NCI-H1694 (cell line): ENCODE measurements at places on chromosomes 6 and 20.

DNA sequence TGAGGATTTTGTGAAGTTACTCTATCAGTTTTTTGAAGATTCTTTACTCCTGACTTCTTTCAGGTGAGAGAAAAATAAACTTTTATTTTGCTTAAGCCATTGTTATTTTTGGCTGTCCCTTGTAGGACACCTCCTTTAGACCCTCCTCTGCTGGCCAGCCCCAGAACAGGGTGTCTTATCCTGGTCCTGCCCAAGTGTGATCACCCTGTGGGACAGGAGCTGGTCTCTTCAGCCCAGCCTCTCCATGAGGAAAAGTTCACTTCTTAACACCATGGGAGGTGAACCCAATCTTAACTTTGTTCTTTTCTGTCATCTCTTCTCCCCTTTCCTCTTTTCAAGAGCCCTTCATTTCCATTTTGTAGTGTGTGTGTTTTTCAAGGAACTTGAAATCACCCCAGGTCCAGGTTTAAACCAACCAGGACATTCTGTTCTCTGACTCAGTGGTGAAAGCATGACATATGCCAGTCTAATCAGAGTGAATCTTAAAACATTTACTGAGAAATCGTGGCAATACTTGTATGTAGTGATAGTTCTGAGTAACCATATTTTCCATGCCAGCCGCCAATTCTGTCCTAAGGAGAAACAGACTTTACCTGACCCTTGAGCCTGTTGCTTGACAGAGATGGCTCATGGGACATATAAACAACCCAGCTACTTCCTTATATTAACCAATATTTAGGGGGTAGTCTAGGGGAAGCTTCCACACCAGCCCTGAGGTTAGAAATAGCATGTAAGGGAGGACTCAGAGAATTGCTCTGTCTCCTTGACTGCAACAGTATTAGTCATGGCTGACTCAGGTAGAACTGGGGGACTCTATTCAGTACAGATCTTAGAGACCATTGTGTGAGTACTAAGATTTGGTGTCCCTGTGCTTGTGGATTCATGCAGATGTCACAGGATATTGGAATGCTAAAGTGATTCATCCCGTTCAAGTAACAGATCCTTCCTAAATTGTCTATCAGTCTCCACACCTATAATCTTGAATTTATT, 48.8 kb downstream of the FLRT3 start:
- DNase-seq: no peak

DNA sequence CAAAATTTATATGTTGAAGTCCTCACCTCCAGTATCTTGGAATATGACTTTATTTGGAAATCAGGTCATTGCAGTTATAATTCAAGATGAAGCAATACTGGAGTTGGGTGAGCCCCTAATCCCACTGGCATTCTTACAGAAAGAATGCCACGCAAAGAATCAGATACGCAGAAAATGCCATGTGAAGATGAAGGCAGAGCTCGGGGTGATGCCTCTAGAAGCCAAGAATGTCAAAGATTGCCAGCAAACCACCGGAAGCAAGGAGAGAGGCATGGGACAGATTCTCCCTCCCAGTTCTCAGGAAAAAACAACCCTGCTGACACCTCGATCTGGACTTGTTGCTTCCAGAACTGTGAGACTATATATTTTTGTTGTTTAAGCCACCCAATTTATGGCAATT, 273.4 kb upstream of the CITED2 start:
- DNase-seq: no peak

DNA sequence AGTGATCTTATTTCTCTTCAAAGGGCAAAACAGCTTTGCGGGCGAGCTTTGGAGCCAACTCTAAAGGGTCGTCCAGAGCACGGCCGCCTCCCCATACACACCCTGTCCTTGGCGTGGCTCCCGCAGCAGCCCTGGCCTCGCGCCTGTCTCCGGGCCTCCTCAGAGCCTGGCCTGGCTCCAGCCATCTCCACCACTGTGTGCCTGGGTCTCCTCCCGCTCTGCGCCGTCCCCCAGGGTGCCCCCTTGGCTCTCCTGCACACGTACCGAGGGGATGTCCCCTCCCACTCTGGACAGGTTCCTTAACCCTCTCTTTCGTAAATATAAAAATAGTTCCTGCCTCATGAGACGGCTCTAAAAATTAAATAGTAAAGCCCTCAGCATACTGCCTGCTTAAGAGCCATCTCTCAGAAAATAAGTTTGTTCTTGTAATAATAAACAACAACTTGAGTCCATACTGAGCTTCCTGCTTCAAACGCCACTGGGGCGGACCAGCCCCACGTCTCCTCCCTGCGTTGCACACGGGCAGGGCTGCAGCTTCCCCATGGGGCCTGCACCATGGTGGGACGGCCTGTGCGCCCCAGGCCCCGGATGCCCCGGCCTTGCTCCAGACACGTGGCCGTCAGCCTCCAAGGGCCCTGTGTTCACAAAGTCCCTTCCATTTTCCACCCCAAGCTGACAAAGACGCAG, 226.2 kb downstream of the TTLL2 start:
- DNase-seq: no peak

DNA sequence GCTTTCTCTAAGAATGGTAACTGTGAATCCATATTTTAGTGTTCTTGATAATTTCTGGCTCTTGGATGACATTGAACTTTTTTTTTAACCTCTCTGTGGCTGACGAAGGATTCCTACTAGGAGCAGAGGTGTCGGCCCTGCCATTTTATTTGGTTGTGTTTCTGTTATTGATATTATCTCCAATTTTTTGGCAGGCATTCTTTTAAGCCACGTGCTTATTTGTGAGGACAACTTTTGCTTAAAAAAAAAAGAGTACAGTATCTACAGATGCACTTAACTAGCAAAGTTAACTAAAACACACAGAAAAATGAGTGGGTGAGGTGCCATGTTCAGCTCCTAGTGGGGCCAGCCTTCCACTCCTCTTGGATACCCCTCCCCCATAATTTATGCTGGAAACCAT, 1.1 kb downstream of the FANCE start:
- no peak for DNase-seq

- no peak for DNase-seq
Observed at GRCh38 chr6:98827295-98828159, 6.8 kb upstream of the POU3F2 start.

- DNase-seq: no peak
Observed at GRCh38 chr6:130050230-130050629, 31.8 kb downstream of the L3MBTL3 start.

DNA sequence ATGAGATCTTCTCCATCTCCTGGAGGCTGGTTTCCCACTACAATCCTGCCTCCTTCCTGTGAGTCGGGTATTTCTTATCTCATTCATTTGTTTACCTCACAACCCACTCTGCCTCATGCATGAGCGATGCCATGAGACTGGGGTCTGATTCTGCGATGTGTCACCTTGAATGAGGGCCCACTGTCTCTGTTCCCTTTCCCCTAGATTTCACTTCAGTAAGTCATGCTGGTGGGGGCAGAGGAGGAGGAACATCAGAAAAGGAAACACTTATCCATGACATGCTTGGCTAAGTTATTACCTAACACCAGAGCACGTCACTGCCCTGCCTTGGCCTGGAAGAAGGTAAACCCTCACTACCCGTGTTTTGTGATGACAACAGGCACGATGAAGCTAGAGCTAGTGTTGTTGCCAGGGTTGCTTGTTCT, 337.4 kb upstream of the PRDM1 start:
- no peak for DNase-seq

- no peak for DNase-seq
Observed at GRCh38 chr6:119052292-119052889, 26.1 kb downstream of the FAM184A start.

DNA sequence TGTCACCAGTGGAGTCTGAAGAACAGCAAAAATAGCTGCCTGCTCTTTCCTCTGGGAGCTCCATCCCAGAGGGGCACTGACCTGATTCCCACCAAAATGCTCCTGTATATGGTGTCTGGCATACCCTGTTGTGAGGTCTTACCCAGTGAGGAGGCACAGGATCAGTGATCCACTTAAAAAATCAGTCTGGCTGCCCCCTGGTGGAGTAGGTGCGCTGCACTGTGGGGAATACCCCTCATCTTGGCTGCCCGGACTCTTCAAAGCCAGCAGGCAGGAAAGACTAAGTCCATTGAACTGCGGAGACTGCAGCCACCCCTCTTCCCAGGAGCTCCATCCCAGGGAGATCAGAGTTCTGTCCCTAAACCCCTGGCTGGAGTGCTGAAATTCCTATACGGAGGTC, 230.9 kb upstream of the HTR1E start:
- DNase-seq: no peak

GRCh38 chr20:32610472-32611218, 25.5 kb upstream of the NOL4L start:
- DNase-seq: no peak

DNA sequence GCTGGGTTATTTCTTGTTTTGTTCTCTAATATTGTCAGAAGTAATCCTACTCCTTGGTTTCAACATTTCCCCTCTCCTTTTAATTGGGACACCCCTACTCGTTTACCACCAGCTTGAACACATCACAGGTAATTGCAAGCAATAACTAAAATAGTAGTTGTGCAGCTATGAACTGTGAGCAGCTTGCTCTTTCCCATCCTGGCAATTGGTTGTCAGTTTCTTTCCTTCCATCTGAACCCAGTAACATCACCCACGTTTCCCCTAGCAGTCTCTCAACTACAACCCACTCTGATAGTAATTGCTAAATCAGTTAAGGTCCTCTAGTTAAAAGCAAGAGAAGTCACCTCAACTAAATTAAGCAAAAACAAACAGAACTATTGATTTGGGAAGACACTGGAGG, 47.6 kb upstream of the GNRH2 start:
- DNase-seq: no peak

DNA sequence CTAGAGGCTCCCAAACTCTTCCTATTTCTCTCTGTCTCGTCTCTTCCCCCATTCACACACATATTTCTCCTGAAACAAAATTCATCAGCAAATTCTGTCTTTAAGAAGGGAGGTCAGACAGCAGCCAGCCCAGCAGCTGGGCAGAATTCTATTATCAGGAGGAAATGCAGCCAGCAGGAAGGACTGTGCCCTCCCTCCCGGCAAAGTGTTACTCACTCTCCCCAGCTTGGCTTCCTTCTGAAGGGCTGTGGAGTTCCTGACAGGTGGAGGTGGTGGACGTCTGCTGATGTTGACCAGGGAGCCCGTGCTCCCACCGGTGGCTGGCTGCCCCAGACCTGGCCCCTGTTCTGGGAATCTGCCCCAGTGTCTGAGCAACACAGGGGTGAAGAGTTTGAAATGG, 37.3 kb downstream of the KCNB1 start:
- no peak for DNase-seq

GRCh38 chr20:57628047-57628961, 8.1 kb upstream of the ZBP1 start:
- DNase-seq: no peak

DNA sequence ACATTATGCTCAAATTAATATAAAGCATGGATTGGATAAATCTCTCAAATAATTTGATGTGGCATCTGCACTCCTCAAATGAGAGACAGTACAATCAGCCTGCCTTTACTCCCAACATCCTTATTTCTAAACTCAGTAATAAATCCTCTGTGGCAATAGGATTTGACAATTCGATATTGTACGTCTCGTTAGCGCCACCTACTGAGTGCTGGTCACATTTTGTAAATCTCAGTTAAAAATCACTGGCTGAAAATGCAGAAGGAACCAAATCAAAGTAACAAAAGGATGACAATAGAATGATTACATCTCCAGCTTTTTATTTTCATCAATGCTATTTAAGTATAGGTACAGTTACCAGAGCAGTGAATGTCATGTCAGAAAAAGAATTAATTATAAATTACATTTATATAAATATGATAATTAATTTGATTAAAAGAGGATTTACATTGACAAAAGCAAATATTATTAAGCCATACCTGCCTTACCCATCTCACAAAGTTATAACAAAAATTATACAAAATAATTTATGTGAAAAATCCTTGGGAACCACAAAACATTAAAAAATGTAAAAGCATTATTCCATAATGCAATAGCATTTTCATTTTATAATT, 20.2 kb upstream of the GJE1 start:
- peak; percentile 78 for DNase-seq

GRCh38 chr6:168765752-168766151, 324.8 kb downstream of the SMOC2 start:
- no peak for DNase-seq

DNA sequence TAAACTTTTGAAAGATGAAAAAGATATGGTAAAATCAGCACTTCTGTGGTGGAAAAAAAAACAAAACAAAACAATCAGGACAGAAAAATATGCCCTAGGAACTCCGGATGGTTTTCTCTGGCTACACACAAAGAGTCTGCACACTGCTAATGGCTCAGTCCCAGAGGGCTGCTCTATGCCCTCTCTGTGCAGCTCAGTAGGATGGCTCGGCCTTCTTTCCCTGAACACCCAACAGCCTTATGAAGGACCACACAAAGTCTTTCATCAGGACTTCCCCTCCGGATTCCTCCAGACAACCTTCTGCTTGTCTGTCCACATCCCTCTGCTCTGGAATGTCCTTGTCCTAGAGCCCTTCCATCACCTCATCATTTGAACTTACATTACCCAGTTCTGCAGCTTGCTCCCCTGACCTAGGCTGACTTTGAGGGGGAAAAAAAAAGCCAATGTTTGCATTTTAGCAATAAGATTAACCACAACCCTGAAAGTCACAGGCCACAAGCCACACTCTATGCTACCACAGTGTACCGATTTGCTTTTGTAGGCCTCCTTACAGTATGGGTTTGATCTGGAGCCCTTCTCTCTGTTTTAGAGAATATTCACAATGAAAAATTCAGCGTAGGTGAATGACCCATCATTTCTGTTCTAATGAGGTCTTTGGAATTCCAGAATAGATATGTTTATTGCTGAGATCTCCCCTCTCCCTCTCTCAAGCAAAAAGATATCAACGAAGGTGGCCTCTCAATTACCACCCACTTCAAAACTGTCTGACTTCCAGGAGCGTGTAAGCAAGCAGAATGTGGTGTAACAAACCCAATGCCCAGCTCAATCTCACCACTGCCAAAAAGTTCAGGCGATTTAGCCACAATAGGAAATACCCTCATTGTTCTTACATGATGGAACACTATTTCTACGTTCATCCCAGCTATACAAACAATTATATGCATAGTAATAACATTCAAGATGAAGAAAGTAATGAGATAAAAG, 164.0 kb downstream of the GMDS start:
- DNase-seq: no peak

GRCh38 chr6:170448317-170448716, 104.8 kb downstream of the PSMB1 start:
- no peak for DNase-seq

GRCh38 chr6:64428186-64428585, 792.6 kb downstream of the PHF3 start:
- DNase-seq: no peak

GRCh38 chr6:97497713-97498331, 214.8 kb upstream of the MMS22L start:
- DNase-seq: peak; percentile 63

GRCh38 chr6:109420751-109421150, 19.7 kb downstream of the PPIL6 start:
- DNase-seq: no peak

DNA sequence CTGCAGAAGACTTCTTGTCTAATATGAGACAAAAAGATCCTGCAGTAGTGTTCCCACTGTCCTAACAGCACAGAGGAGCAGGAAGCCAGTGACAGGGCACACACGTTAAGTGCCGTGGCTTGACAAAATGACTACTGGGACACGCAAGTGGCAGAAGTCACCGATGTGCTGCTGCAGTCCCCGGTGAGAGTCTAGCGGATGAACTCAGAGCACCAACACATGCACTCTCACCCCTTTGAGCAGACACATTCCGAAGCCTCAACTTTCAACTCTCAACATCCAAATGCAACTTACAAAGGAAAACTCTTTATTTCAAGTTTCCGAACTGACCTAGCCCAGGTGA, 898 bp downstream of the LAMA4 start:
- no peak for DNase-seq

GRCh38 chr6:156773935-156774852, 3.0 kb upstream of the ARID1B start:
- DNase-seq: no peak
